ENCODE measurements at places on chromosomes 12 and 14.

DNA sequence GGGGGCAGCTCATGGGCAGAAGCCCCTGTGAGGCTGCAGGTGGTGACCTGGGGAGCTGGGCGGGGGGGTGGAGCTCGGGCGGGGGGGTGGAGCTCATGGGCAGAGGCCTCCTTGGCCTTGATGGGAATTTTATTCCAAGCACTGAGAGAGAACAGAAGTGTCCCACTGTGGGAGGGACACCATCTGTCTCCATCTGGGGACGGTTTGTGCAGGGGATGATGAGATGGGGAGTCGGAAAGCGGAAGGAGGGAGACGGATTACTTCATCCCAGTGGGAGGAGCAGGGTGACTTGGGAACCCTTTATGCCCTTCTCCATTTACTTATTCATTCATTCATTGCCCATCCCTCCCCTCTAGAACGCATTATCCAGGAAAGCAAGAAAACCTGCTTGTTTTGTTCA lies 304.7 kb downstream of the ADGRD1 start:
- DNase-seq = no peak

GRCh38 chr12:53059434-53060063 lies 9.7 kb downstream of the TNS2 start:
- DNase-seq = no peak

GRCh38 chr14:60654334-60654821 lies 5.1 kb upstream of the SIX1 start:
- no peak for DNase-seq

- no peak for DNase-seq
Observed at GRCh38 chr12:124829708-124830304, 33.9 kb downstream of the SCARB1 start.

- DNase-seq = no peak
Observed at GRCh38 chr12:15581006-15581405, 208.2 kb downstream of the EPS8 start.

DNA sequence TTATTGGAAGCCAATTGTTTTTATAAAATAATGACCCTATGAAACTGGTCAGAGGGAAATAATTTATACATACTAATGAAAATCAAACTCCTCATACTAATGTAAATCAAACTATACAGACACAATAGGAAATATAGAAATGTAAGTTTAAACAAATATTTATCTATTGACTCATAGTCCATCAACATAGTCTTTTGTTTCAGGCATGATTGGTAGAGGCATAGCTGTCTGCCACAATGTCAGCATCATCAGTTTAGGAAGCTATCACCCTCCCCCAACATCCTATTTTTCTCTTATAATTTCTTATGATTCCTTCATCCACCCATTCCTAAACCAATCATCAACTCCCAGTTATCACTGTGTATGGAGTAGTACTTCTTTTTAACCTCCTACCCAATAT lies 117.7 kb downstream of the SLC38A6 start:
- DNase-seq = no peak

DNA sequence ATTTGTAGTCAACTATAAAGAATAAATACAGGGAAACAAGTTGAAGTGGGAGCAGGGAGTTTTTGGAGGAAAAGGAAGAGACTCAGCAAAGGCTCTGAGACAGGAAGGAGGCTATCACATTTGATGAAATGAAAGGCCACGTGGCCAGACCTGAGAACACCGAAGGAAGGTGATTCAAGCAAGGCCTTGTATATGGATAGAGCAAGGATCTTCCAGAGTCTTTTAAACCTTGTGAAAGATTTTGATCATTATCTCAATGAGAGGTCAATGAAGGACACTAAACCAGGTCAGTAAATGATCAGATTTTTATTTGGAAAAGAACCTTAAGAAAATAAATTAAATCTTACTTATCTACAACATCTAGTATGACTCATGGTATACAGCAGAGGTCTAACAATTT lies 523.5 kb downstream of the SLC16A7 start:
- DNase-seq = no peak

GRCh38 chr12:116910280-116910644 lies 488 bp upstream of the FBXW8 start:
- DNase-seq = no peak

- DNase-seq = no peak
Observed at GRCh38 chr12:116861320-116861719, 19.9 kb downstream of the HRK start.

DNA sequence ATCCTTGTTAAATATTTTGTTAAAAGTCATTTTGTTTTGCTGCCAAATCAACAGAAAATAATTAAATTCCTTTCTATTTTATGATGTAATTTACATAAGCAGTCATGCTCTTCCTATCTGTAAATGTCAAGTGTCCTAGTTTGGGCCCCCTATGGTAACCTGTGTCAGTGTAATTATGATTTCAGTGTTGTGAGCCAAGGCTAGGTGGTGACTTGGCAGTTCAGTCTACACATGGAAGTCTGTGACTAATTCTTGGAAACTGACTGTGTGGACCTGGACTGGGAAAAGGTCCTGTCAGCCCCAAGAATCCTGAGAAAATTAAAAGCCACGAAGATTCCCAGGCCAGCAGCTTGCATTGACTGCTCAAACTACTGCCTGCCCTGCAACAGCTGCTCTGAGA lies 371.0 kb downstream of the FUT8 start:
- DNase-seq = no peak

DNA sequence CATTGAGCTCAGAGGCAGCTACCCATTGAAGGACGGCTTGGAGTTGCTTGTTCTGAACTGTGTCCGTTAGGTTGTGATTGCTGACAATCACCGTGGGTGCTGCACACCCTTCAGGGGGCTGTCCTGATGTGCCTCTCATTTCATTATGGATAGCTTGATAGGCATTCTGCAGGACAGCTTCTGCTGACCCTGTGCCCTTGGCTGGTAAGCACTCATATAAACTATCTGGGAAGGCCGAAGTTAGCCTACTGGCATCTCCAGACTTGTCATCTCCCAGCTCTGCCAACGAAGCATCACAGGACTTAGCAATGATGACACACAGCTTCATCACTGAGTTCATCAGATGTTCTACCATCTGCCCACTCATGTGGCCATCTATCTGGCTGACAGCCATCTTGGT lies 22.3 kb downstream of the AKAP3 start:
- DNase-seq = no peak

DNA sequence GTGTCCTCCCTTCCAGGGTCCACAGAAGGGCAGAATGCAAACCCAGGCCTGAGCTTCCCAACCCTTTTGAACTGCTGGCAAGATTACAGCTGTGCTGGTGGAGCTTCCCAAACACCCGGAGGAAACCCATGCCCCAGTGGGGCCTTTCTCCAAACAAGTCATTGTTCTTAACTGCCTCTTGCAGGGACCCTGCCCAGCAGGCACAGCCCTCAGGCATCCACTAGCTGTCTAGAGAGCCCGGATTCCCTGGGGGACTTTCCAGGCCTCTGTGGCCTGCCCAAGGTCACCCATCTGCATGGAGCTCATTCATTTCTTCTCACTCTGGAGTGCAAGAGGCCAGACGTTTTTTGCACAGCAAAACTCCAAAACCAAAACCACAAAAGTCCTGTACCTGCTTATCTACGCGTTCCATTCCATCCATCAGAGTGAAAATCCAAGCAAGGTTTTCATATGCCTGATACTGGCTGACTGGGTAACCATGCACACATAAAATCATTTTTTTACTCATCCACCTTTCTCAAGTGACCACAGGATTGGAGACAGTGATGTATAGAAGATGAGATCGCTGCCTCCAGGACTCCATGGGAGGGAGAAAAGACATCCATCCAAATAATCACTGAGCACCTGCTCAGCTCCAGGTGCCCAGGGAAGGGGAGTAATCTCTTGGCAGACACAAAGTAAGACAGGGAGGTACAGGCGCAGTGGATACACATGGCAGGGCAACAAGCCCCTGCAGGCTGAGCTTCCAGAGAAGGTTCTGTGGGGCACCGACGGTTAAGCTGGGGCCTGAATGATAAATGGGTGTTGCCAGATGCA lies 17.2 kb upstream of the BDKRB2 start:
- DNase-seq = no peak

DNA sequence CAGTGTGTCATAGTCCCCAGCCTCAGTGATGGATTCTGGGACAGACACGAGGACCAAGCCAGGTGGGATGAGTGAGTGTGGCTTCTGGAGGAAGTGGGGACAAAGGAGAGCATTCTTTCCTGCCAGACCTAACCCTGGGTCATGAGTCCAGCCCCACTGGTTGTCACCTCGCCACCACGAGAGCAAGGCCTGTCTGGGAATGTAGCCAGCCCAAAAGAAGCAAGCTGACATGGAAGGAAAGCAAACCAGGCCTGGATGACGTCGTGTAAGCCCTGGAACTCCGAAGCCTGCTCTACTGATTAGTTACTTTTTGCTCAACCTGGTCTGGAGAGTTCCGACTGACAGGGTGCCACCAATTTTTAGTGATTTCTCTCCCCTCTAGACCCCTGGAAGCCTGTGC lies 105.9 kb downstream of the SINHCAF start:
- no peak for DNase-seq

DNA sequence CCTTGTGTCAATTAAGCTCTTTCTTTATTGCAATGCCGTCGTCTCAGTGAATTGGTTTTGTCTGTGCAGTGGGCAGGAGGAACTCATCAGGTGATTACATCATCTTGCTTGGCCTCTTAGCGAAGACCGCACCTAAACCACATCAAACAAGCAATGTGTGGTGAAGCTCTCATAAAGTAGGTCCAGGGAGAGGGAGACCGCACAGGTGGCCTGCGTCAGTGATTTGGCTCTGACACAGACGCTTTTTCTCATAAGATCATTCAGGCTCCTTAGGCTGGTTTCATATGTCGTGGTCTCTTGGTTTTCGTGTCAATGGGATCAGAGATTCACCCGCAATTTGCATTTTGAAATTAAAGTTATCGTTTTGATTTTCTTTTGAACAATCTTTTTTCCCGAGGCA lies 6.7 kb upstream of the TESC start:
- DNase-seq = no peak

- no peak for DNase-seq
Observed at GRCh38 chr12:96902076-96902475, 5.0 kb upstream of the NEDD1 start.

DNA sequence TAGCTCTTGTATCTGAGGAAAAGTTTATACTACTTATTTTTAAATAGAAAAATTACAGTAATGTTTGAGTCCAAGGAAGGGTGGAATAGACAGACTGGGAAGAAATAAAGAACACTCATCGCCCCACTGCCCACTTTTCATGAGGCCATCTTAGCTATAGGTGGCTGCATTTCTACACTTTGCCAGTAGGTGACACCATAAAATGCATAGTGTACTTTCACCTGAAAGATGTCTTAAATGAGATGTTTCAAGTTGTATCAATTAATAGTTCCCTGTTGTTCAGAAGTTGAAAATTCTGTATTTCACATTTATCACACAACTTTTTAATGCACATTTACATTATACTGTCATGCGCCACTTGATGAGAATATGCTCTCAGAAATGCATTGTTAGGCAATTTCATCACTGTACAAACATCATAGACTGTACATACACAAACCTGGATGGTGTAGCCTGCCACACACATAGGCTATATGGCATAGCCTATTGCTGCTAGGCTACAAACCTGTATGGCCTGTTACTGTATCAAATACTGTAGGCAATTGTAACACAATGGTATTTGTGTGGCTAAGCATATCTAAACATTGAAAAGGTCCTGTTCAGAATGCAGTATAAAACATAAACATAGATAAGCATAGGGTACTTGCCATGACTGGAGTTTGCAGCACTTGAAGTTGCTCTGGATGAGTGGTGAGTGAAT lies 27.6 kb downstream of the PMCH start:
- no peak for DNase-seq

Measured in SK-N-MC (cell line).